ENCODE measurements at places on chromosomes 3 and 15. TPM values are rescaled to one million over a fixed set of nuclear protein-coding genes. Genes with fewer than 3 reads are reported as not detected.

GRCh38 chr3:51874889-51875288 lies 512 bp downstream of the IQCF5 start:
- no peak overlapping the region for H3K4me3 ChIP-seq
- H3K4me1 ChIP-seq = no peaks in the 10 kb centered on the region
- no peaks in the 10 kb centered on the region for H3K36me3 ChIP-seq
- H3K27me3 ChIP-seq = no peaks in the 10 kb centered on the region
- DNase-seq = no peak

MAPK6 gene
- total RNA-seq = 19.4 TPM

- no peak overlapping the region for H3K27ac ChIP-seq
- DNase-seq = no peak
- H3K27me3 ChIP-seq = no peaks in the 10 kb centered on the region
- H3K4me3 ChIP-seq = no peak overlapping the region
Observed at GRCh38 chr3:140570602-140571001, 107.3 kb upstream of the TRIM42 start.

GRCh38 chr3:50554553-50554952 lies 13.0 kb downstream of the C3orf18 start:
- no peak for DNase-seq
- no peaks in the 10 kb centered on the region for H3K4me1 ChIP-seq
- no peaks in the 10 kb centered on the region for H3K27me3 ChIP-seq
- no peak overlapping the region for H3K27ac ChIP-seq
- H3K36me3 ChIP-seq = peaks cover 14% of the 10 kb centered on the region

DVL3 gene
- 64.0 TPM for total RNA-seq

DNA sequence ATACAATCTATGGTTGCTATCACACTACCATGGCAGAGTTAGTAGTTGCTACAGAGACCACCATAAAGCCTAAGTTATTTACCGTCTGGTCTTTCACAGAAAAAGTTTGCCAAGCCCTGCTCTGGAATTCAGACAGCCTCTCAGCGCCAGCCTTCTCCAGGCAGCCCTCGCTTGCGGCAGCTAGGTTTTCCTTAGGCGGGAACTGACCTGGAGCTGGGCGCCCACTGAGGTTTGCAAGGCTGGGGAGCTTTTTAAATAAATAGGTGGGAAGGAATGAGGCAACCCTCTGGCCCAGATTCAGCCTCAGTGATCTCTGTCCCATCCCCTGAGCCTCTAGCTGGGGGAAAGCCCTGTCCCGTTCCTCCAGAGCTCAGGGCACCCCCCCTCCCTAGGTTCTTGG lies 1.2 kb downstream of the CTSH start:
- DNase-seq = no peak
- peak overlapping the region; percentile 57 for H3K27ac ChIP-seq
- H3K36me3 ChIP-seq = no peaks in the 10 kb centered on the region
- peak overlapping the region; percentile 64 for H3K4me3 ChIP-seq

DNA sequence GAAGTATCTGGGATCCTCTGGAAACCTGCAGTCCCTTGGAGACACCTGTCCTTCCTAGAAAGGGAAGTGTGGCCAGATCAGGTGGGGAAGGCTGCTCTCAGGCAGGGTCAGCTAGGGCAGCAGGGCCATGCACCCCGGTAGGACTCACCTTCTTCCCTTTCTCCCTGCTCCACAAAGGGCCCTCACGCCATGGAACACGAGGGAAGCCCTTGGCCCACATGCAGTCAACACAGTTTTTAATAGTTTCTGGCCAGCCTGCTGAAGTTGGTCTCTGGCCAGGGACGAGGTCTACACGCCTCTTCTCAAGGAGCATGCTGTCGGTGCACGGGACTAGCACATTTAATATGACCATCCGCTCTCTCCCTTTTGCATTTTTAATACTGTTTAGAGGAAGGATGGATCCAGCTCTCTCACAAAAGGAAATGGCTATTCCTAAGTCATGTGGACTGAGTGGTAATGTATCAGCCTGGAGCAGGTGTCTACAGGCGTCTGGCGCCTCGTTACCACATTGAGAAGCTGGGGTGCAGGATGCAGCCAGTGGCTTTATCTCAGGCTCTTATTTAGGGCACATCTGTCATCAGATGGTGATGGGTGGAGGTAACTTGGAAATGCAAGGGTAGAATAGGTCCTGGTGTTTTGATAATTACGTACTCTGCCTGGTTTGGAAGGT lies 153.9 kb downstream of the KLF13 start:
- no peaks in the 10 kb centered on the region for H3K4me1 ChIP-seq
- H3K36me3 ChIP-seq = no peaks in the 10 kb centered on the region
- DNase-seq = no peak
- H3K4me3 ChIP-seq = no peak overlapping the region
- H3K27me3 ChIP-seq = peaks cover 32% of the 10 kb centered on the region

DNA sequence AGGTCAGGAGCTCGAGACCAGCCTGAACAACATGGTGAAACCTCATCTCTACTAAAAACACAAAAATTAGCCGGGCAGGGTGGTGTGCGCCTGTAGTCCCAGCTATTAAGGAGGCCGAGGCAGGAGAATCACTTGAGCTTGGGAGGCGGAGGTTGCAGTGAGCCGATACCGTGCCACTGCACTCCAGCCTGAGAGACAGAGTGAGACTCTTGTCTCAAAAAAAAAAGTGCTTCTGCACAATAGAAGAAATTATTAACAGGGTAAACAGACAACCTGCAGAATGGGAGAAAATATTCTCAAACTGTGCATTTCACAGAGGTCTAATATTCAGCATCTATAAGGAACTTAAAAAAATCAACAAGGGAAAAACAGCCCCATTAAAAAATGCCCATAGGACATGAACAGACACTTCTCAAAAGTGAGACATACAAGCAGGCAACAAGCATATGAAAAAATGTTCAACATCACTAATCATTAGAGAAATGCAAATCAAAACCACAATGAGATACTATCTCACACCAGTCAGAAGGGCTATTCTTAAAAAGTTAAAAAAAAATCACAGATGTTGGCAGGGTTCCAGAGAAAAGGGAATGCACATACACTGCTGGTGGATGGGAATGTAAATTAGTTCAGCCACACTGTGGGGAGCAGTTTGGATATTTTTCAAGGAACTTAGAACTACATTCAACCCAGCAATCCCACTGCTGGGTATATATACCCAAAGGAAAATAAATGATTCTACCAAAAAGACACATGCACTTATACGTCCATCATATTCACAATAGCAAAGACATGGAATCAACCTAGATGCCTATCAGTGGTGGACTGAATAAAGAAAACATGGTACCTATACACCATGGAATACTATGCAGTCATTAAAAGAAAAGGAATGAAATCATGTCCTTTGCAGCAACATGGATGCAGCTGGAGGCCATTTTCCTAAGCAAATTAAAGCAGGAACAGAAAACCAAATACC lies 75.5 kb downstream of the MSL2 start:
- H3K27ac ChIP-seq = no peak overlapping the region
- no peaks in the 10 kb centered on the region for H3K36me3 ChIP-seq
- H3K4me3 ChIP-seq = no peak overlapping the region
- H3K4me1 ChIP-seq = no peaks in the 10 kb centered on the region
- H3K27me3 ChIP-seq = no peaks in the 10 kb centered on the region

- H3K36me3 ChIP-seq = no peaks in the 10 kb centered on the region
- H3K4me1 ChIP-seq = no peaks in the 10 kb centered on the region
- no peak overlapping the region for H3K27ac ChIP-seq
- DNase-seq = no peak
- H3K27me3 ChIP-seq = peaks cover 5% of the 10 kb centered on the region
Observed at GRCh38 chr15:46301826-46302225, 667.0 kb downstream of the SQOR start.

DNA sequence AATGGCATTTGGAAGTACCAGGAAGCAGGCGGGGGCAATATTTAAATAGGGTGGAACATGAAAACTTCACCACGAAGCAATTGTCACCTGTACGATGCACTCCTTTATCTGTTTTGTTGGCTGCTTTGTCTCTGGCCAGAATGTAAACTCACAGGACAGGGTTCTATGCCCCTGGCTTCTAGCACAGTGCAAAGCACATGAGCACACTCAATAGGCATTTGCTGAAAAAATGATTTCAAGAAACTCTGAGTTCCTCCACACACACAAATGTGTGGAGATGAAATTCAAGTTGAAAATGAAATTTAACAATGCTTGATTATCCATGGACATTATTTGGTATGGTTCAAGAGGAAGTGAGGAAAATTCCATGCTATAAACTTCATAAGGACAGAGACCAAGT lies 229.6 kb upstream of the FEZF2 start:
- no peak overlapping the region for H3K27ac ChIP-seq
- no peaks in the 10 kb centered on the region for H3K4me1 ChIP-seq
- DNase-seq = no peak

GRCh38 chr3:61414456-61414855 lies 146.9 kb upstream of the PTPRG start:
- H3K4me3 ChIP-seq = no peak overlapping the region
- H3K36me3 ChIP-seq = no peaks in the 10 kb centered on the region
- H3K27me3 ChIP-seq = no peaks in the 10 kb centered on the region
- no peak overlapping the region for H3K27ac ChIP-seq
- no peaks in the 10 kb centered on the region for H3K4me1 ChIP-seq
- DNase-seq = no peak

DPPA4 gene
- not detected for total RNA-seq

KBTBD13 gene
- 0.17 TPM for total RNA-seq

DNA sequence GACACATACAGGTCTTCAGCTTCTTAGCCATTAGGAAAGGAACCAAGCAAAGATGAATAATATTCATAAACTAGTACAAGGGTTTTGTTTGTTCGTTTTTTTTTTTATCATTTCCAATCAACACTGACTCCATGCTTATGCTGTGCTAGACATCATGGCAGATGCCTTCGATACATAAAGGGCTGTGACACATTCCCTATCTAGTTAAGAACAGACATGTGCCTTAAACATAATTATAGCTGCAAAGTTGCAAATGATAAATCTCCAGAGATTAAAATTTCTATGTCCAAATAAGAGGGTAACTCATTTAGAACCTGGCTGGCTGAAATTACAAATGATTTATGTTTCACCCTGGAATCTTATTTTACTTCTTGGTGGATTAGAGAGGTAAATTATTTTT lies 386.4 kb downstream of the LSAMP start:
- H3K4me1 ChIP-seq = no peaks in the 10 kb centered on the region
- H3K36me3 ChIP-seq = no peaks in the 10 kb centered on the region
- no peak overlapping the region for H3K27ac ChIP-seq
- no peak for DNase-seq
- no peak overlapping the region for H3K4me3 ChIP-seq

- peaks cover 3% of the 10 kb centered on the region for H3K4me1 ChIP-seq
- H3K36me3 ChIP-seq = peaks cover 53% of the 10 kb centered on the region
- H3K27me3 ChIP-seq = no peaks in the 10 kb centered on the region
- DNase-seq = no peak
Observed at GRCh38 chr3:44661189-44661588, 12.7 kb downstream of the ZNF35 start.

DNA sequence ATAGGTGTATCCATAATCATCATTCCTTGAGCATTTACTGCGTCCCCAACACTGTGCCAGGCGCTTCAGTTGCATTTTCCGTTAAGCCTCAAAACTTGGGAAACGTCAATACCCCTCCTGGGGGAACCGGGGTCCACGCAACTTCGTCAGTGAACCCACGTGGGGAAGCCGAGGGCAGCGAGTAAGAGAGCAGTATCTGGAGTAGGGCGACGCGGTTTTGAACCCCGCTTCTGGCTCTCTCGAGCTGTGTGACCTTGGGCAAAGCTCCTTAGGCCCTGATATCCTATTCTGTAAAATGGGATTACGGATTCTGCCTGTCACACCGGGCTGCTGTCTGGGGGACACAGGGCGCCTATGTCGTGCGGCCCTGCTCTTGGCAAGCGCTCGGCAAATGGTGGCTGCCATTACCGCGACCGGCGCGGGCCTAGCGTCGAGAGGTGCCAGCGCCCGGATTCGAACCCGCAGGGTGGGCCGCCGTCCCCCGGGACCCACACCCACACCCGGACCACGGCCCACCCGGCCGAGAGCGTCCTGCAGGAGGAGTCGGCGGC lies 590 bp downstream of the POLG start:
- no peaks in the 10 kb centered on the region for H3K27me3 ChIP-seq
- DNase-seq = no peak
- H3K4me3 ChIP-seq = peak overlapping the region; percentile 94
- H3K27ac ChIP-seq = peak overlapping the region; percentile 94
- peaks cover 65% of the 10 kb centered on the region for H3K4me1 ChIP-seq
- H3K36me3 ChIP-seq = peaks cover 46% of the 10 kb centered on the region

- no peaks in the 10 kb centered on the region for H3K27me3 ChIP-seq
- no peak for DNase-seq
- H3K4me1 ChIP-seq = no peaks in the 10 kb centered on the region
- no peaks in the 10 kb centered on the region for H3K36me3 ChIP-seq
- H3K27ac ChIP-seq = no peak overlapping the region
Observed at GRCh38 chr3:17459470-17459993, 282.9 kb downstream of the TBC1D5 start.
